ENCODE measurements at places on chromosomes 7 and 10.

DNA sequence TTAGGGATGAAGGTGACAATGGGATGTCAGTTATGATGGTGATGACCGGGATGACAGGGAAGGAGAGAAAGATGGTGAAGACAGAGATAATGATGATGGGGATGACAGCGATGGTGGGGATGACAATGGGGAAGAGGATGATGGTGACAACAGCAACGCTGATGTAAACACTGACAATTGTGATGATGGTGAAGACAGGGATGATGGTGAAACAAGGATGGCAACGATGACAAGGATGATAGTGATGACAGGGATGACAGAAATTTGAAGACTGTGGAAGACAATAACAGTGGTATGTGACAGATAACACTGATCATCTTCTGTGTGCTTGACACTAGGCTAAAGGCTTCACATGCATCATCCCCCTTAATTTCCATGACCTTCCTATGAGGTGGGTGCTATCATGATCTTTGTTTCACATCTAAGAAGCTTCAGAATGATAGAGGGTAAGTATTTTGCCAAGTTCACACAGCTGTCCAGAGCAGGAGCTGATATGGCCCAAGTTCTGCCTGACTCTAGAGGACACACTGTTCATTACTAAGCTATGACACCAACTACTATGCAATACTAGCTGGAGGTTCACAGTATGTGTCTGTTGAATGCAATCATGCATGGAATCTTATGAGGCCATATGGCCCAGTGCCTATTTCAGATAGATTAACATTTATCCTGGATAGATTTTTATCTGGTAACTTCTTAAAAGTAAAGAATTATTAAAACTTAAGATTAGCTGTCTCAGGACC, 105.6 kb downstream of the RNLS start:
- DNase-seq: no peak

DNA sequence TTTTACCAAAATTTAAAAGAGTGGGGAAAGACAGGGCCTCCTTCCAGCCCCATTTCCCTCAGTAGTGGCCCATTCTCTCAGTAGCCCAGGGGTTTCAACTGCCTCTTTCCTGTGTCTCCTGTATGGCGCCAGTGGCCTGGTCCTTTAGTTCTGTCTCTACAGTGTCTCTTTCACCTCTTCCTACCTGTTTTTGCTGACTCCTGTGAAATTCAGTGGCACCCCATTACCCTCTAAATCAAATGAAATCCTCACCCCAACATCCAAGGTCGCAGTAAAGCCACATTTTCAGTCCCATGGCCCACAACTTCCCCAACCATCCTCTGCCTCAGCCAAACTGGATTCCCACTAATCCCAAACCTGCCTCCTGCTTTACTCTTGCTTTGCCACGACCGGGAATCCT, 200.7 kb downstream of the IPMK start:
- DNase-seq: no peak

GRCh38 chr7:65307651-65308299, 65.9 kb upstream of the ZNF92 start:
- DNase-seq: no peak

- no peak for DNase-seq
These were observed 164.7 kb downstream of the SEMA3E start for GRCh38 chr7:83484266-83484665.

GRCh38 chr10:27446091-27446918, 57.8 kb upstream of the RAB18 start:
- DNase-seq: no peak

DNA sequence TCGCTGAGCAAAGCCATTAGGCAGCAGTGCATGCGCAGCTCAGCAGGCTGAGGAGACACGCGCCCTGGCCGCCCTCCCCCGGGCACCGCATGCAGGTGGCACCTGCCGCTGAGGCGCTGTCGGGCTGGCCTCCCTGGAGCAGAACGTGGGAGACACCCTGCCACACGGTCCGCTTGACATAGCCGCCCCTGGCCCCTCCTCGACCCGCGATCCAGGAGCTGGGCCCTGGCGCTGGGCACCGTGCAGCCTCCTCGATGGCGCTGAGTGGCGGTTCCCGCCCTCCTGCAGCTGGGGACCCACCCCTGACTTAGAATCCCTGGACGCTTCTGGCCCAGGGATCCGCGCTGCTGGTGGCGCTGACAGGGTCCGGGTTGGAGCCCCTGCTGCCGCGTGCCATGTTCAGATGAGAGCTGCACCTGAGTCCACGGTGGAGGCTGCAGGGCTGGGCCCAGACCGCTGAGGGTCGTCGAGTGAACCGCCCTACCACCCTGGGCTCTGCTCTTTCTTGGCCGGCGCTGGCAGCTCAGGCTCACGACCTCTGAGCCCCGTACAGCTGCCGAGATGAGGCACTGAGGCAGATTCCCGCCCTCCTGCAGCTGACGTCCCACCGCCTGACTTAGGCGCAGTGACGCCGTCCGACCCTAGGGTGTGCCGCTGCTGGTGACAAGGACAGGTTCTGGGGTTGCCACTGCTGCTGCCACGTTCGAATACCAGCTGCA, 116.8 kb downstream of the OR13A1 start:
- DNase-seq: no peak

- no peak for DNase-seq
These were observed 9.2 kb upstream of the LRRN3 start for GRCh38 chr7:111081546-111082267.

DNA sequence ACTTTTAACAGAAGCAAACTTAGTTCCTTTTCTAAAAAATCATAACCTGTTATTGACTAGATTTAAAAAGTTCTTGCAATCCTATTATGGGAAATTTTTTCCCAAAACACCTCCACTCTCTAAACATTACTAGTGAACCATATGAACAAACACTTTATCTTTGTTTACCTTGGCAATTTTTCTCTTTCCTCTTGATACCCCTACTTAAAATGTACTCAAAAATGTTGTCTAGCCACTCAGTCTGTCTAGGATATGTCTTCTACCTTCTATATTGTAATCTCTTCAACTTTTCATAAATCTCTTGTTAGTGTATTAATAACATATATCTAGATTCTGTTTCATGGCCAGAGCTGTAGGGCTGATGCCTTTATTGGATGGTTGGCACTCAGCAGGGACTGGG, 630.0 kb upstream of the GRM3 start:
- DNase-seq: no peak

DNA sequence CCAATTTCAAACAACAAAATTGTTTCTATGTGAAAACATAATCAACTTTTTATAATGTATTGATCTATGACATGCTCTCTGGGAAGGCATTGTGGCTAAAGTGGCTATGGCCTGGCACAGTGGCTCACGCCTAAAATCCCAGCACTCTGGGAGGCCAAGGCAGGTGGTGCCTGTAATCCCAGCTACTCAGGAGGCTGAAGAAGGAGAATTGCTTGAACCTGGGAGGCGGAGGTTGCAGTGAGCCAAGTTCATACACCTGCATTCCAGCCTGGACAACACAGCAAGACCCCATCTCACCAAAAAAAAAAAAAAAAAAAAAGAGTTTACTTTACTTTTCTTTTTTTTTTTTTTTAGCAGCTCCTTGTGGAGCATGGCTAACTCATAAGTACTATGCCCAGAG, 38.9 kb upstream of the CPN1 start:
- DNase-seq: no peak

DNA sequence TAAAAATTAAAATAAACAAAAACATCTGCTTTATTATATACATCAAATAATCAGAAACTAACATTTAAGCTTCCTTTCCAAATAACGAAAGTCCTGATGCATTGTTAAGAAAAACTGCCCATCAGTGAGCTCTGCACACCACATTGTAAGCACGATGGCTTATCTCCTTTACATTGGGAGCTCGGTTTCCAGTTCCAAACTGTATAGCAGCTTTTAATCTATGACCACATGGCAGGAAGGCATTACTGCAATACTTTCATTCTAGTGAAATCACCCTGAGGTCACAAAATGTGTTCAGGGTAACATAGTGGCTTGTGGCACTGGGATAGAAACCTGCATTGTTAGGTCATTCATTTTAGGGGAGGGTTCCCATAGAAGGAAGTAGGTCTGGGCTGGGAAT, 146.3 kb downstream of the ZNF22 start:
- DNase-seq: no peak

DNA sequence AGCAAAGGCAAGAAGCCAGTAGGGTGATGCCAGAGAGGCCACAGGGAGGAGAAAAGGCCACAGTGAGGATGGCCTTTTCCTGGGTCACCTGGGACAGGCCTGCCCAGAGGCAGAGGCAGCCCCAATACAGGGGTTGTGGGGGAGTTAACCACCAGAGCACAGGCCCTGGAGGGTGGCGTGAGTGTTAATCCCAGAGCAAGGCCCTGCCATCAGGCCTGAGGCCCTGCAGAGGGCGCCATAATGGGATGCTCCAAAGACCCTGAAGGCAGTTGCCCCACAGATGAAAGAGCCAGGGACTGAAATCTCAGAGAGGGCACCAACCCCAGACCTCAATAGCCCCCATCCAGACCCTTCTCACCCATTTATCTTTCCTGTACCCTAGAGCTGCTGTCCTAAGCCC, 23.9 kb downstream of the SLC13A4 start:
- no peak for DNase-seq

DNA sequence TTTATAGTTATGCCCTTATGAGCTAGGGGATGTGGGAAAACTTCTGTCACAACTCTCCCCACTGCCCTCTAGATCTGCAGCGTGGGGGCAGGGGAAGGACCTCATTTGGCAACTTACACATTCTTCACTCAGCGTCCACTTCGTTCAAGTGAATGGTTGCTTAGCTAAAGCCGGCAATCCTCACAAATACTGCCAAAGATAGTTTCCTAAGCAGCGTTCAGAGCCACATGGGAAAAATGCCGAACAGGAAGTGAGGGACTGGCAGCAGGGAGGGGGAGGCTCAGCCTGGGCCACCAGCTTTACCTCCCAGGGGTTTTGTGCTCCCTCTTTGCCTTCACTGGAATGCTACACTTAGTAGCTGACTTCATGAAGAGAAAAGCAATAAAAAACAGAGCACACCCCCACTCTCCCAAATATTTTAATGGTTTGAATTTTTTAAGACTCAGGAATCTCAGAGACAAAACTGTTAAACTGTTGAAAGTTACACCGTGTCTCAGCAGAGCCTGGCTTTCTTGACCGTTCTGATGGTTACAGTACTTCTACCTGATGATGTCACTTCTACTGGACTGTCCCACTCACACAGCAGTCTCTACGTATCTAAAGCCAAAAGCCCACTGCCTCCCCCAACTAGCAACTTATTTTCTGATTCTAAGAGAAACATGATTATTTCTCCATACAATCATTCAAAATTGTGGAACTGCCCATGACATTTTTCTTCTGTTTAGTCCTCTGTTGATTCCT, 10.4 kb downstream of the GRM3 start:
- DNase-seq: no peak

- DNase-seq: no peak
These were observed 12.7 kb upstream of the TTYH3 start for GRCh38 chr7:2619116-2619515.

- DNase-seq: no peak
These were observed 11.5 kb downstream of the LIMK1 start for GRCh38 chr7:74095135-74095534.

- DNase-seq: no peak
These were observed 9.7 kb upstream of the AKR1C2 start for GRCh38 chr10:5013385-5013784.

GRCh38 chr10:117761695-117762094, 219.1 kb downstream of the EMX2 start:
- no peak for DNase-seq

DNA sequence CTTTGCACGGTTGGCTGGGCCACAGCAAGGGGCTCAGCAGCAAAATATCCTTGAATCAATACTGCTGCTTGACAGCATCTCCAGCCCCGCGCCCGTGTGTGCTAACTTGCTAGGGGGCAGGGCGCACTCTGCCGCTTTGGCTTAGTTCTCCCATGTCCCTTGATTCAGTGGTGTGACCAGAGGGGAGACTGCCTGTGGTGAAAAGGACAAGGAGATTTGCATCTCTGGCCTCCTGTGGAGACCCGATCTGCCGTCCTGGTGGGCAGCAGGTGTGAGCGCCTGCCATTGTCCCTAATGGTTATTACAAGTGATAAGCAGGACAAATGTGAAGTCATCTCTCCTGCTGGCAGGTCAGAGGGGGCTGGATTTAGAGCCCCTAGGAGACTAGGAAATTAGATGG, 500.2 kb upstream of the GALNT17 start:
- DNase-seq: no peak

Measured in stimulated activated CD8-positive, alpha-beta memory T cell treated with anti-CD3 and anti-CD28 coated beads, Interleukin-15, amount 100 ng/mL, for 24 hours (primary cell).